ENCODE measurements at places on chromosomes 3 and 15.

DNA sequence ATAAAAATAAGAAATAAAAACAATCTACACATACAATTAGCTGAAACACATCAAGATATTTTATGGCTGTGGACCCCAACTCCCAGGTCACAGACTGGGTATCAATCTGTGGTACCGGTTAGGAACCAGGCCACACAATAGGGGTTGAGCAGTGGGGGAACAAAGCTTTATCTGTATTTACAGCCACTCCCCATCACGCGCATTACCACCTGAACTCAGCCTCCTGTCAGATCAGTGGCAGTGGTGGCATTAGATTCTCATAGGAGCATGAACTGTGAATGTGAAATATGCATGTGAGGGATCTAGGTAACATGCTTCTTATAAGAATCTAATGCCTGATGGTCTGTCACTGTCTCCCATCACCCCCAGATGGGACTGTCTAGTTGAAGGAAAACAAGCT, 17.7 kb upstream of the DNAJC19 start:
- DNase-seq: no peak

DNA sequence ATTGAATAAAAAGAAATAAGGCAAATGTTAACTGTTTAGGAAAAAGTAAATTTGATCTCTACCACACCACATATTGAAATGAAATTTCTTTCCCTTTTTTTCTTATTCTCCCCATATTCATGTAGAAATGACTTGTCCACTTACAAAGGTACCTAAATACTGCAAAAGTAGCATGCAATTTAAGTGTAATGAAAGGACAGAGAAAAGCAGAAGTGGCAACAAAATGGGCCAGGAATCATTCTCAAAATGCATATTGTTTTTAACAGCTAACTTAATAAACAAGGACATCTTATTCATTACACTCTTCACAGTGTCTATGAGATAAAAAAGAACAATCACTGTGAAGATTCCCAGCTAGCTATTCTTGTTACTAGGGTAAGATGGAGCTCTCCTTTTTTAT, 40.6 kb upstream of the FGF7 start:
- DNase-seq: no peak

DNA sequence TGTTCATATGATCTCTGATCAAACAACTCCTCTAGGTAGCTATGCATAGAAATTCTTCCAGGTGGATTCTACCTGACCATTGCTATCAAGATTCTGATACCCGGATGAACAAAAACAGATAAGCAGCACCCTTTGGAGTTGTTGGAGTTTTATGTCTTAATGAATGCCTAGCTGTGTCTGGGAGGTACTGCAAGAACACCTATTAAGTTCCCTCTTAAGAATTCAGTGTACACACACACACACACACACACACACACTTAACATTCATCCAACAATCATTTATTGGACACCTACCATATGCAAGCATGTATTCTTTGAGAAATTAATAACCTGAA, 58.1 kb upstream of the FNDC3B start:
- DNase-seq: no peak

DNA sequence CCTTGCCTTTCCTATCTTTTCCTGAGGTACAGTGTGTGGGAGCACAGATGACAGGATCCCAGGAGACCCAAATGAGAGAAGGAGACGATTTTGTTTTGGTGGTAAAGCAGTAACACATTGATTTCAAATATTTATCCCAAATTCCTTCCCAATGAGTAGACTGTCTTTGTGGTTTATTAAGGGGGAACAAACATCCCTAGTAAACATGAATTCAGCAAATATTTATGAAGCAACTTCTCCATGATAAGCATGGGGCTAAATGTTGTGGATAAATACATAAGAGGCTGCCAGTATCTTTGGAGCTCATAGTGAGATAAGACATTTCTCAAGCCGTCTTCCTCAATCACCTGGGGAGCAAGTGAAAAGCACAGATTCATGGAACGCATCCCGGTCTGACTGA, 460.8 kb upstream of the CFAP20DC start:
- DNase-seq: no peak

GRCh38 chr3:107201146-107201545, 176.1 kb upstream of the CCDC54 start:
- DNase-seq: no peak

- DNase-seq: peak; percentile 57
Observed at GRCh38 chr15:73569361-73569760, 63.8 kb downstream of the NPTN start.

DNA sequence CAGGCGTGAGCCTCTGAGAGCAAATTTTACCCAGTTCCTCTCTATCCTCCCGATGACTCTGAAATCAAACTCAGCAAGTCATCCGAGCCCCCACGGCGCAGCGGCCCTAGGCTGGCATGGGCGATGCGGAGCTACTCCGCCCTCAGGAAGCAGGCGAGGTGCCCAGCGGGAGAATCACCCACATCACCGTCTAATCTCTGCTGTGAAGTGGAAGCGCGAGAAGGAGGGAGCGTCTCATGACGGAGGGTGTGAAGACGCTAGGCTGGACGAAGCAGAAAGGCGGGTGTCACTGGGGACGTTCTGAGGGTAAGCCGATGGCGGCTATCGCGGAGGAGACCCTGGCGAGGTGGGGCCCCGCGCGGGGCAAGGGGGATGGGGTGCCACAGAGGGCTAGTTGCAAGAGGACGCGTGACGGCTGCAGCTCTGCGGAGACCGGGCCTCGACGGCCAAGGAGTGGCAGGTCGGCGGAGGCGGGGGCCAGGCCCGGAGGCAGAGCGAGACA, 9.1 kb upstream of the GNAI2 start:
- DNase-seq: peak; percentile 24

GRCh38 chr3:152438181-152438580, 169.5 kb downstream of the MBNL1 start:
- no peak for DNase-seq

DNA sequence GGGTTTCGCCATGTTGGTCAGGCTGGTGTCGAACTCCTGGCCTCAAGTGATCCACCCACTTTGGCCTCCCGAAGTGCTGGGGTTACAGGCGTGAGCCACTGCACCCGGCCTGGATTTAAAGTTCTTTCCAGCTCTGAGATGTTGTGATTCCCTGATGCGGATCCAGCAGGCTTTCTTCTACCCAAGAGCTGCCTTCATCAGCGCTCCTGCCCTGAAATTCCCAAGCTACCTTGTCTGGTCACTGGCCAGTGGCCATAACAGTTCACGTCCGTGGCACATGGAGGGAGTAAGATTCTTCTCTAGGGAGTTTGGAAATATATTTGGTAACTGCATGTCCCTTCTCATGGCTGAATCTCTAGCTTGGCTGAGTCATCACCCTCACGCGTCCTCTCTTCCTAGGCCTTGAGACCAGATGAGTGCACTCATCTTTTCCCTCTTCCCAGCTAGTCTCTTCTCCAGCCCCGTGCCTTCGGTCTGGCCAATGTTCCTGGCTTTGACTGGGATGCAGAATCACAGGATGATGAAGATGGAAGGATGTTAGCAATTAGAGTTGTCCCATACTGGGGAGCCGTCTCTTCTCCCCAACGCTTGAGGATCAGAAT, 29.8 kb upstream of the APOD start:
- no peak for DNase-seq

- DNase-seq: peak; percentile 77
Observed at GRCh38 chr3:126357295-126358037, at the start of gene KLF15. KLF15 (minus strand) TSS chr3:126357408; CDS start chr3:126352922, 4,486 bp downstream.

- DNase-seq: no peak
Observed at GRCh38 chr3:59880717-59881116, 830.9 kb upstream of the CFAP20DC start.

DNA sequence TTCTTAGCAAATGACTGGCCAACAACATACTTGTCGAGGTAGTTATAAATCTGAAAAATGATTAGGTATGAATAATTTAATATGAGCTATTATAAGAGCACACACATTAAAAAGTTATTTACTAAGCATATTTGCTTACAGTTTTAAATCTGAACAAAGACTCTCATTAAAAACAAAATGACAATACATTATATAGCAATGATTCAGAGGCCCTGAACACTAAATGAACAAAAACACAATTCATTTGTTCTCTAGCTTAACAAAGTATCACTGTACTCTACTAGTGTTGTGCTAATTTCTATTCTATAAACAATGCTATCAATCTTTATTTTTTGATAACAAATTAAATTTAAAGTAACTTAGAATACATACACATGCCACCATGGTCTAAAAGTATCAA, 21.0 kb downstream of the CLPX start:
- no peak for DNase-seq

- DNase-seq: no peak
Observed at GRCh38 chr15:45434078-45434567, 55.8 kb upstream of the GATM start.

DNA sequence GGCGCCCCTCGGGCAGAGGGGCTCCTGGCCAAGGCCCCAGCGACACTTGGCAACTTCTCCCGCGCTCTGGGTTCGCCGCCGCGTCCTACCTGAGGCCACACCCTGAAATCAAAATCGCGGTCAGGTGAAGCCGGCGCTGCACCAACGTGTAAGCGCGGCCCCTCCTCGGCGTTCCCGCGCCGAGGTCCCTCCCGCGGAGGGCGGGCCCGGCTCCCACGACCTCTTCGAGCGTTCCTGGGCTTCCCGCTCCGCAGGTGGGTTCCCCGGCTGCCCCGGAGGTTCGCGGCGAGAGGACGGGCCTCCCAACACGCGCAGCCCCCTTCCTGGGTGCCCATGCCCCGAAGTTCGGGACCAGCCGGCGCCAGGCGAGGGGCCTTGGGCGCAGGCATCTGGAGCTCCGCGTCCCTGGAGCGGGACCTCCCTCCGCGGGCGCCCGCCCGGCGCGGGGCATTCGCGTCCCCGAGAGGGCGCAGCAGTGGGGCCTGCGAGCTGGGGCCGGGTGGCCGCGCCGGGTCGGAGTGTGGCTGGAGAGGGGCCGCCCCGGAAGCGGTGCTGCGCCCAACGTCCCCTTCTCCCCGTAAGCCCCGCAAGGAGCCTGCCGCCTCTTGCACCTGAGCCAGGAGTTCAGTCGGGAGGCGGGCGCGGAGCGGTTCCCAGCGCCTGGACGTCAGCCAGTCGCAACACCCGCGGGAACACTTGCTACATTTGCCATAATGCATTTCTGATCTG, 13.7 kb downstream of the PAK6 start:
- DNase-seq: no peak

DNA sequence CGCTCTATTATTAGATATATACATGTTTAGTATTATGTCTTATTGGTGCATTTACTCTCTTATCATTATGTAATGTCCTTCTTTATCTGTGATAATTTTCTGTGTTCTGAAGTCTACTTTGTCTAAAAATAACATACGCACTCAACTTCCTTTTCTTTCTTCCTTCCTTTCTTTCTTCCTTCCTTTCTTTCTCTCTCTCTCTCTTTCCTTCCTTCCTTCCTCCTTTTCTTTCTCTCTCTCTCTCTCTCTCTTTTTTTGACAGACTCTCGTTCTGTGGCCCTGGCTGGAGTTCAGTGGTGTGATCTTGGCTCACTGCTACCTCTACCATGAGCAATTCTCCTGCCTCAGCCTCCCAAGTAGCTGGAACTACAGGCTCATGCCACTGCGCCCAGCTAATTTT, 15.2 kb downstream of the ADIPOQ start:
- DNase-seq: no peak

DNA sequence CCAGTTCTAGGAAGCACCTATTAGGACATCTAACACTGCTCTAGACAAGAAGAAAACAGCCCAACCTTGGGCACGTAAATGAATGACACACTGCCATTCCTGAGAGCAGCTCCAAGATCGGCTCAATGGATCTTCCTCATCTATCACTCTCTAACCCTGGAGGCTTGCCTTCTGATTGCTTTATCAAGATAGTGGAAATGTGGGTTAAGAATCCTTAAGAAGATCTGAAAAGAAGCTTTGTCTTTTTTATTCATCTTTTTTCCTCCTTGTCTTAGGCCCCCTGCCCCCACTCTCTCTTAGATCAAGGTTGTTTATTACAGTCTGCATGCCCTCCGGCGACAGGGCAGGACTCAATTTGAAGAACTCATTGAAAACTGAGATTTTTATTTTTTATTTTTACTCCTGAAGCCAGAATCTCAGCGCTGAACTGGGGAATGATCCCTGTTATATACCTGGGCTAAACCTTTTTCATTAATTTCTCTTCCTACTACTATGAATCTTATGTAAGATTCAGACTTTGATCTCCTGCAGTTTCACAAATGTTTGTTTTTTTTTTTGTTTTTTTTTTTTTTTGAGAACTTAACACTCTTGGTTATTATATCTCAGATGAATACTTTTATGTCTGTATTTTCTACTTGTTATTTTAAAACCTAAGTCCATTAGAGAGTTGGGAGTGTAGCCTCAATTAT, 219.5 kb downstream of the SV2B start:
- DNase-seq: no peak

DNA sequence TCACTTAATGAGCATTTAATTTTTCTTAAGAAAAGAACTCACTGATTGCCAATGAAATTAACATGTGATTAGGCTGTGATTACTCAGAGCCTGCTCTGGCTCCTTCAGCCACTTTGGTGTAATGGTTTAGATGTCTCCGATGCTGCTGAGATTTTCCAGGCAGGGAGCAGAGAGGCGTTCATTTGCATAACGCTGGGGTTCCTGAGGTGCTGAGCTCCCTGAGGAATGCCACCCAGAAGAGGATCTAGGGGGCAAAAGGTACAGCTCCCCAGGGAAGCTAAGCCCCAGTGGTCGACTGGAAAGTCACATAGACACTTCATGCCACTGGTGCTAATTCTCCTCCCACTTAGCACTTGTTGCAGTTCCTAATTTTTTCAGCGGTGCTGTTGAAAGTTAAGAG, 119.5 kb downstream of the USP13 start:
- DNase-seq: no peak

GRCh38 chr3:196792771-196793170, 53.1 kb downstream of the PAK2 start:
- no peak for DNase-seq

DNA sequence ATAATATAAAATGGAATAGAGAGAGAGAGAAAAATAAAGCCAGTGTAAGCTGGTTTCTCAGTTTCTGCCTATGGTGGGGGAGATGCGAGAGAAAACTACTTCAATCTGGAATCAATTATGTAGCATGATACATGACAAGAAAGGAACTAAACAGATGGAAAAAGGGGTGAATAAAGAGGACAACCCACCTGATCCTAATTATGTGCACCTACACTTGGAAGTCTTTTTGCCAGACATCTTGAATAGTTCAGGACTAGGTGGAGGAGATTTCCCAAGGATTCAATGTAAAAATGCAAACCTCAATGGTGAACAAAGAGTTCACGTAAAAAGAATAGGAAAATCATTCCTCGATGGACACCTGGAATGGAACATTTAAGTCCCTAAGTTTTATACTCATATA, 524.4 kb upstream of the RGMA start:
- no peak for DNase-seq

DNA sequence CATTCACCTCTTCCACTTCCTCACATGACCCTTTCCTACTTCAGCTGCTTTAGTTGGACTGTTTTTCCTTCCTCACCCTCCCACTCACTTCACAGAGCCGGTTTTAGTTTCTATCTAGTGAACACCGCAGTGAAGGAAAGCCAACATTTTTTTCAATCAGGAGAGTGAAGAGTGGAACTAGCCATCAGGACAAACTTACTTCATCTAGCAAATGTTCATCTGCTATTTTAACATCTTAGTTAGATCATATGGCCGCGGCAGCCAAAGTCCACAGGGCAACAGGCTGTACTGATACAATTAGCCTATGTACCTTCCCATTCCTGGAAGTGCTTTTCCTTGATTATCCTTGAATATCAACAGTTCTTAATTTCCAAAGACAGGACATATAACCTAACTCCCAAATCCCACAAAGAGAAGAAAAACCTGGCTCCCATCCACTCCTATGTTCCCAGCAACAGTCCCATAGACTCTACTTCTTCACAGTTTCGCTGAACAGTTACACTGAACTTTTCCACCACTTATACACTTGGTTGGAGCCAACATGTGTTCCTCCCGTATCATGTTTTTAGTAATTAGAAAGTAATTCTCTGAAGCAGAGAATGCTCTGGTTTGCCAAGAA, 456.2 kb upstream of the THBS1 start:
- no peak for DNase-seq

GRCh38 chr3:157531771-157532170, 28.6 kb upstream of the VEPH1 start:
- no peak for DNase-seq

Data from hematopoietic multipotent progenitor cell treated with erythropoietin and hydrocortisone succinate and interleukin-3 and kit ligand, for 17 days (in vitro differentiated cells).